MG63 (cell line): ENCODE measurements at places on chromosomes 2 and 18.

DNA sequence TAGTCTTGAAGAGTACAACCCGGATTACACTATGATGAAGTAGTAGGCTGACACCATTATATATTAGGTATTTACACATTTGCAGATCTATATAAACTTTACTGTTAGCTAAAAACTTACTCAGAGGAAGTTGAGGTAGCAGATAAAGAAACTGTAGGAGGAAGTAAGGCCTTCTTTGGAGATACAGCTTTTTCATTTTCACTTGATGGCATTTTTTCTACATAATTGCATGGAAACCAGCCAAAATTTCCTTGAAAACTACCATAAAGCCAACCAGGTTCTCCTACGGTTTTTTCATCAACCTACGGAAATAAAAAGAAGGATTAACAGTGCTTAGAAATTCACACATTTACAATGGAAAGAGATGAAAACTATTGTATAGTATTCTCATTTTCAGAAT lies 86.6 kb downstream of the FAM228A start:
- DNase-seq, result no peak

GRCh38 chr2:25358249-25358815 lies 16.6 kb upstream of the DNMT3A start:
- no peak for DNase-seq

GRCh38 chr2:3470166-3470651 lies 49.1 kb downstream of the ADI1 start:
- DNase-seq, result peak; percentile 55

- DNase-seq, result no peak
Observed at GRCh38 chr2:56170504-56170903, 13.3 kb upstream of the CCDC85A start.

- DNase-seq, result no peak
Observed at GRCh38 chr2:194004590-194005206, 1652.3 kb upstream of the SLC39A10 start.
